Activated T-helper 1 cell treated with anti-CD3 and anti-CD28 coated beads, Interleukin-12 subunit alpha, Interleukin-12 subunit beta, Interleukin-2, Interleukin-4 antibody, amounts not matched to agents 30 ng/mL and 10 ng/mL and 1 ng/mL, durations not matched to agents 14 hours and 24 hours and 36 hours (primary cell): ENCODE measurements at places on chromosomes 13 and 19.
A peak's percentile ranks its signal among the peaks of the same experiment; 100 is the strongest.

- no peak for DNase-seq
Observed at GRCh38 chr13:44337581-44337980, 36.0 kb upstream of the SERP2 start.

- DNase-seq, result no peak
Observed at GRCh38 chr19:4431808-4432674, 25.6 kb downstream of the UBXN6 start.

DNA sequence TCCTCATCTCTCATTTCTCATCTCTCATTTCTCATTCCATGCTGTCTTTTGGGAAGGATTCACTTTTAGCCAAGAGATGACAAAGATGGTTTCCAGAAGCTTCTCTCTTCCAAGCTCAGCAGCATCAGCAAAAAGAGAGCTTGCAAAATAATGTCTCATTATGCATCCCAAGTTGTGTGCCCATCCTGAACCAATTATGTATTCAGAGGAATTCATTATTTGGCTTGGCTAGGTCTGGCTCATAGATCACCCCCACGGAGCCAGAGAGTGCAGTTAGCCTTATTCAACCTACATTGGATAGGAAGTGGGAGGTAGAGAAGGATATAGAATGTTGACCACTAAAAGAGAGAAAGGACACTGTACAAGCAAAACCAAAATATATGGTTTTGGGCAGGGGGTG, 5.4 kb upstream of the OLFM2 start:
- DNase-seq, result no peak

GRCh38 chr19:19459073-19459472, 53.6 kb downstream of the GATAD2A start:
- DNase-seq, result no peak

GRCh38 chr13:20001366-20002190, 43.1 kb downstream of the ZMYM2 start:
- DNase-seq, result no peak

DNA sequence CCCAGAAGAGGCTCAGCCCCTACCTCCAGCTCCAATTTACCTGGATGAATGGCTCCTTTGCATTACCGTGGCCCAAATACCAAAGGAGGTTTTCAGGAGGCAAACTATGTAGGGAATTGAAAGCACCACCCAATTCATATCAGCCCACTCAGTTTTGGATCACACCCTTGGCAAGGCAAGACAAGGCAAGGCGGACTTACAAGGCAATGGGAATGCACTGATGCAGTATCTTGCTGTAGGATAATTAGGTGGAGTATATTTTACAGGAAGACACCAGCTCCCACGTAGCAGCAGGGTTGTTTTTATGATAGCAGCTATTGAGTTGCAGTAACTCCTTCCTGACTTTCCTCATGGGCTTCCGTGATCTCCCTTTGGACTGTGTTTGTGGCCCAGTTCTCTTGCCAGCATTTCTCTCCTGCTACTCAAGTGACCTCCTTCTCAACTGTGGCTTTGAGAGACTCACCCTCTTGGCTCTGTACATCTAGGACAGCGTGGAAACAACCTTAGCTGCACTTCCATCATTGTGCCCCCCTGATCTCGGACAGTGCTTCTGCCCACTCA, 935.9 kb downstream of the EFNB2 start:
- no peak for DNase-seq

DNA sequence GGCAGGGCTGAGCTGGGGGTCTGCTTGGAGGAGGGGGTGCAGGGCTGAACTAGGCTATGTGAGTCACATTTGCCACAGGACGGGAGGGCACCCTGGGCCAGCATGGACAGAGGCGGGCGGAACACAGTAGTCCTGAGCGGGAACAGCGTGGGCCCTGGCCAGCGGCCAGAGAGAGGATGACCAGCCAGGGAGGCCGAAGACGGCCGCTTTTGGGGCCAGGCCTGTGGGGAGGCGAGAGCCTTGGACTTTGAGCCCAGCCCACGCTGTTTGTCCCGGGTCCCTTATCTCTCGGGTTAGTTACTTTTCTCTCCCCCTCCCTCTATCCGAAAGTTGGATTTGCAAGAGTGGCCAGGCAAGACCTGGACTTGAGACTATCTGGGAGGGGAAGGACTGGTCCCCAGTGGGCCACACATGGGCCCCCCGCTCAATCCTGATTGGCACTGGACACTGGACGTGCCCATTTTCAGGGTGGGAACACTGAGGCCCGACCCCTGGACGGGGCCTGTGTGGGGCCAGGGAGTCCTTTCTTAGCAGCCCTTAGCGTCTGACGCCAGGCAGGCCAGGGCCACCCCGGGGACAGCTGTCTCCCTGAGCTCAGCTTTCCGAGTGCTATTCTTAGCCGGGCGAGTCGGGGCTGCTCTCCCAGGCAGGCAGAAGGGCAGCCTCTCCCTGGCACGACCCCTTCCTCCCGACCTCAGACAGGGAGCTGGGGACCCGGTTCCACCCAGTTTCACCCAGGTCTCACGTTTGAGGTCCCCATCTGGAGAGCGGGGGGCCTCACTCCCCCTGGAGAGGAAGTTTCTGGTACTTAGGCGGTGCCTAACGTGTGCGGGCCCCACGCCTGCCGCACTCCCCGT, 833 bp downstream of the GAMT start:
- no peak for DNase-seq

DNA sequence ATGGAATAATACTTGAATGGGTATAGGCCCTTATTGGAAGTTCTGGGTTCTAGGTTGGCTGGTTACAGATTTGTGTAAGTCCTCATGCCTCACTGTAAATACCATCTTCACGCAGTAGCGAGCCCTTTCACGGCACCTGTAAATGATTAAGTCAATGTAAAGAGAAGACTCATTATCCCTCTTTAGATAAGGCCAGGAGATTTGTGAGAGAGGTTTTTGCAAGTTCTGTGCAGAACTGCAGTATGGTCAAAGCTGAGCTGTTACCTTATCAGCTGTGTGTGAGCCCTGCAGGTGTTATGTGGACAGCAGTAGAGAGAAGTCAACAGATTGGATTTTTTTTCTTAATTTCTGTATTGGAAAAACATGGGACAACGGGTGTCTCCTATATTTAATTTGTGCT, 141.6 kb downstream of the SHISA2 start:
- no peak for DNase-seq

DNA sequence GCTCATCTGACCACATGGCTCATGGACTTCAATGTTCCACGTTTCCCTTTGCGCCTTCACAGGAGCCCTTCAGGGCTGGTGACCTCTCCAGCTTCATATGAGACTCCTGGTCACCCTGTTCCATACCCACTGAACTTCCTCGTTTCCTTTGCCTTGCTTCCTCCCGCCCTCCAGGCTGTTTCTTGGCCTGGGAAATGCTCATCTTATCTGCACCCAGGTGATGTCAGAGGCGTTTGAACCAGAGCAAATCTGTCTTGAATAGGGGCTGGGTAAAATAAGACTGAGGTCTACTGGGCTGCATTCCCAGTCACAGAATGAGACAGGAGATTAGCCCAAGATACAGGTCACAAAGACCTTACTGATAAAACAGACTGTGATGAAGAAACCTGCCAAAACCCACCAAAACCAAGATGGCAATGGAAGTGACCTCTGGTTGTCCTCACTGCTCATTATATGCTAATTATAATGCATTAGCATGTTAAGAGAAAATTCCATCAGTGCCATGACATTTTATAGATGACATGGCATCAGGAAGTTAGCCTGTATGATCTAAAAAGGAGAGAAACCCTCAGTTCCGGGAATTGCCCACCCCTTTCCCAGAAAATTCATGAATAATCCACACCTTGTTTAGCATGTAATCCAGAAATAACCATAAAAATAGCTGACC, 102.7 kb downstream of the DCLK1 start:
- no peak for DNase-seq

DNA sequence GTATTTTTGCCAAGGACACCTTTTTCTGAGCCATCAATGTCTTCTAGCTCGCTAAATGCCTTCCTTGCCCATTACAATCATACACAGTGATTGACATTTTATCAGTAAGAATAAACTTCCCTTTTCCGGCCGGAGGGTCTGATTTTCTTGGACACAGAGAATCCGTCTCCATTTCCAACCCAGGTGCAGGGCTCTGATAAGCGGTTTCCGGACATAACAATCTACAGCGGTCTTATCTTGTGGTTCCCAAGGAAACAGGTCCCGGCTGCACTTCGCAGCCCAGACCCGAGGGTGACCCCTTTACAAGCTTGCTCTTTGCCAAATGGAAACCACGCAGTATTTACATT, 5.1 kb upstream of the ZNF77 start:
- DNase-seq, result no peak

- DNase-seq, result no peak
Observed at GRCh38 chr19:33231511-33231910, 5.9 kb upstream of the SLC7A10 start.

GRCh38 chr13:112444416-112445399, 68.6 kb downstream of the SPACA7 start:
- no peak for DNase-seq

GRCh38 chr13:111289251-111289650, 31.2 kb upstream of the TEX29 start:
- DNase-seq, result no peak

- peak; percentile 63 for DNase-seq
Observed at GRCh38 chr13:34941835-34942731, at the start of gene NBEA. NBEA (plus strand) TSS chr13:34942270; CDS start chr13:34942821, 551 bp downstream.

DNA sequence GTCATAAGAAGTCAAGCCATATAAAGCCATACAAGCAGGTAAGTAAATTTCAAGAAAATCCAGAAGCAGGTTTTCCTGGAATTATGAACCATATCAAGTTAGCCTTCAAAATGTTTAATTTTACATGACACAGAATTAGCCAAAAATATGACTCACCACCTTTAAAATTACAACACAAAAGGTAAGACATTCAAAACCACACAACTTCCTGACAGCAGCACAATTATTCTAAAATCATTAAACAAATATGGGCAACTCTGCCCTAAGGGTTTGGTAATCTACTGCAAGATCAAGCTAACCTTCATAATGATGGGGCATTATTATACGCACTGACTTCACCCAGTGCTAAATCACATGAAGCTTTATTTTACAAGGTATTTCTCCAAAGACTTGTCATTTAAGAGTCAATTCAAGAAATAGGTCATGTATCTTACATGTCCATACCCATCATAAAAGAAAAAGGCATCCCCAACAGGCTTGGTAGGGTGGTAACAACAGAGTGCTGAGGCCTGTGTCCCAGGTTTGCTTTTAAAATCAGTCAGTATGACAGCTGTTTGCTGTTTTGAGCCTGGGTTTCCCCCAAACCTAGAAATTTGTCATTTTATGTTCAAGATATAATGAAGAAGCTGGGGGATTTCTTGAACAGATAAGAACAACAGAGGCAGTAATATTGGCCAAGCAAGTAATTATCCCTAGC, 15.2 kb downstream of the RCBTB1 start:
- no peak for DNase-seq
